COLO829 (cell line): ENCODE measurements at places on chromosomes 5 and 9.

- DNase-seq: peak; percentile 72
These were observed 4.5 kb downstream of the ZNF608 start for GRCh38 chr5:124741711-124742496.

DNA sequence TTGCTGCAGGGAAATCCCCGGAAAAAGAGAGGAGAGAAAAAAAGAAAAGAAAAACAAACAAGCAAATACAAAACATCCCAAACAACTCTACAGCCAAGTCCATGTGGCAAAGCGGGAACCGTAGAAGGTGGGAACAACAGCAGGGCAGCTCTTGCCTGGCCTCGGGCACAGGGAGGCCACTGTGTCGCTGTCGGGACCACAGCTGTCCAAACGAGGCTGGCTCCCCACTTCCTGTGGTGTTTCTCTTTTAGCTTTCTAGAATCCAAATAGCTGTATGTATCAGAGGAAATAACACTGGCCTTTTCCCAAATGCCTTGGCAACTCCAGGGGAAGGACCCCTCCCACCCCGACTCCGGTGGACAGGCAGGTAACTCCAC, 41.6 kb upstream of the EQTN start:
- DNase-seq: no peak

- no peak for DNase-seq
These were observed 3.9 kb downstream of the FCN2 start for GRCh38 chr9:134884492-134884891.

DNA sequence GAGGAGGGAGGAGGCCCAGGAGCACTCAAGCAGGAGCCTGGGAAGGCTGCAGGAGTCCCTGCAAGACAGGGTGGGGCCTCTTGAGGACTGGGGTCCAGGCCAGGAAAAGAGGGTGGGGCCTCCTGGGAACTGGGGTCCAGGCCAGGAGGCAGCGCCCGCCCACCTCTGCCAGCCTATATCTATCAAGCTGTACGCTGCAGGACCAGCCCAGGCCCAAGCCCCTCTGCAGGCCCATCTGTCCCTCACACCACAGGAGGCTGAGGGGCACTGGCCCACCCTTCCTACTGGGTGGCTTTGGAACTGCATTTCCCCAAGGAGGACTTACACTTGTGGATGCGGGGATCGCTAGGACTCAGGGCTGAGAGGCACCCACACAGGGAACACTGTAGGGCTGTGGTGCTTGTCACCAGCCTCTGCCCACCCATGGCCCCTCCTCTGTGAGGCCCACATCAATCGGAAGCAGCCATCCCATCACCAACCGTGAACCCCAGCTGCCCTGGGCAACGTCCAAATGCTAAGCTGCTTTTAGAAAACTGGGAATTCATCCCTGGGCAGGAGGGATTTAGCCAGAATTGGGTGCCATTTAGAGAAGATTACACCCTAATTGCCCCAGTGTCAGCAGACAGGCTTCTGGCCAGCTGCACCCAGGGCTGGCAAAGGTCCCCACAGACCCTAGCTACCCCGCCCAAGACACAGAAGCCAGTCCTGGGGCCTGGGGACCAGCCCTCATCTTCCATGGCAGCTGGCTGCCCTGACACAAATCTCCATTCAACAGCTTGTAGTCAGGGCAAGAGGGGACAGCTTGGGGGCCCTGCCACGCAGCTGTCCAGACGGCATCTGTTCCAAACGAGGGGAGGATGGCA, 15.3 kb downstream of the BICD2 start:
- DNase-seq: no peak

- DNase-seq: no peak
These were observed 1302.7 kb upstream of the DMAC1 start for GRCh38 chr9:9102295-9102694.

GRCh38 chr5:145941096-145941447, 4.7 kb downstream of the SH3RF2 start:
- no peak for DNase-seq

- DNase-seq: no peak
These were observed 15.1 kb downstream of the PDLIM4 start for GRCh38 chr5:132272311-132273210.

DNA sequence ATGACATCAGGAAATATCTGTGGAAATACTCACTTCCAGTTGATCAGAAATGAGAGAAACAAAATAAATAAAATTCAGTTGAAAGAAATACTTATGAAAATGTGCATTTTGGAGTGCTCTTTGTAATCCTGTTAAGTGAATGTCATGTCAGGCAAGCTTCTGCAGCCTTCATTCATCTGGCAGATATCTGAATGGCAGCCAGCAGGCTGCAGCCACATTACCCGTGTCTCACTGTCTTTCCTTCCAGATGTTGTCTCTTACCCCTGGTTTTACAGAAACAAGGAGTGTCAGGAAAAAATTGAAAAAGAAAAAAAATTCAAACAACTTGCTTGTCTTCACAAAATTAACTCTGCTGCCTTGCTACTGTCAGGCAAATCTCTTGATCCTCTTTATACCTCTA, 445.0 kb upstream of the RIOK2 start:
- no peak for DNase-seq

DNA sequence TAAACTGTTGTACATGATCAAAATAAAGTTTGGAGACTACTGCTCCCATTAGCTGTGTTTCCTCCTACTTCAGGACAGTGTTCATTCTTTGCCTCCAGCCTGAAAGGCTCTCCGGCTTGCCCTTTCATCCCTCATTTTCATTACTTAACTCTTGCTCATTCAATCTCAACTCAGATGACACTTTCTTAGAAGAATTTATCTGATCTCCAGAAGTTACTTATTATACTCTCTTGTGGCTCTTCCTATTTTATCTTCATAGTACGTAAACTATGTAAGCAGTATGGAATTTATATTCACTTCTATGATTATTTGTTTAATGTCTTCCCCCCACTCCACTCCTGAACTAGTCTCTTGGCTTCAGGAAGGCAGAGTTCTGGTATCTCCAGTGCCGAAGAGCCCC, 1737.9 kb upstream of the C9orf72 start:
- no peak for DNase-seq

DNA sequence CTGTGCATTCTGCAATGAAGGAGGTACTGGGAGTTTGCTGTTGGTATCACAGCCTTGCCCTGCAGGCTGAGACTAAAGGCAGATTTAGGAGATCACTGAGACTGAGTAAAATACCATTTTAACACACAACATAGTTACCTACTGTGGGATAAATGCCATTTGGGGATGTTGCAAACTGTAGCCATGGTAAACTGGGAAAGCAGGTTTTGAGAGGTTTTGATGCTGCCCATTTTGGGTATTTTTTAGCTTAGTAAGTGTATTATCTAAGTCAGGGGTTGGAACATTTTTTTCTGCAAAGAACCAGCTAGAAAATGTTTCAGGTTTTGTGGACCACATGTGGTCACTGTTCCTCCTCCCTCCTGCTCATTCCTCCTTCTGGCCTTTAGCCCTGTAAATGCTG, 108.9 kb downstream of the EHMT1 start:
- DNase-seq: no peak

DNA sequence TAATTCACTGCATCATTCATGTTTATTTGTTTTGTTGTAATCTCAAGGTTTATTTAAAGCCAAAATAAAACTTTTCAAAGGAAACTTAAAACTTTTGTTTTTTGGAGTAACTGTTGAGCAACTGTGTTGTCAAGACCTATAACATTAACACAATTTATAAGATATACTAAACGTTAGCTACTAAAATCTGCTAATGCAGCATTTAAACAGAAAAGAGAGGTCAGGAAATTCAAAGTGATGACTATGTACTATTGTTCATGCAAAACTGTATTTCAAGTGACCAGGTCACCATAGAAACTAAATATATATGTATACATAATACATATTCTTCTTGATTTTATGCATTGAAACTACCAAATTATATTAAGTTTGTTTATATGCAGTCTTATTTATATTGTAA, 1740.9 kb downstream of the EFNA5 start:
- DNase-seq: no peak

DNA sequence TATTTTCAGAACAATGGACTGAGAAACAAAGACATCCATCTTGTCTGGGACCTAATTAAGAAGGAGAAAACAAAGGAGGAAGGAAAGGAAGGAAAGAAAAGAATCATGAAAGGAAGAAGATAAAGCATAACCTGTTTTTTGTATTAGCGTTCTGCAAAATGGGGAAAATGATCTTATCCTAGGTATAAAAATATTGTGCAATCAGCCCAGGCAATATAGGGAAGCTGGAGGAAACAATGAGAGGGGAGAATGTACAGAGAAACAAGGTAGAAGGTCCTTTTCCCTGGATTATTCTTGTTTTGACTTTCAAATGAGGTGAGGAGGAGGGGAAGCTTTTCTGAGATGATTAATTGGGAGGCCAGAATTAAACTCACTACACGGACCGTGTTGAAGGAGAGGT, 177.9 kb downstream of the COX7C start:
- DNase-seq: no peak
